ENCODE measurements at places on chromosomes 7 and 10. TPM values are rescaled to one million over a fixed set of nuclear protein-coding genes. Genes with fewer than 3 reads are reported as not detected.
A peak's percentile ranks its signal among the peaks of the same experiment; 100 is the strongest.

DNA sequence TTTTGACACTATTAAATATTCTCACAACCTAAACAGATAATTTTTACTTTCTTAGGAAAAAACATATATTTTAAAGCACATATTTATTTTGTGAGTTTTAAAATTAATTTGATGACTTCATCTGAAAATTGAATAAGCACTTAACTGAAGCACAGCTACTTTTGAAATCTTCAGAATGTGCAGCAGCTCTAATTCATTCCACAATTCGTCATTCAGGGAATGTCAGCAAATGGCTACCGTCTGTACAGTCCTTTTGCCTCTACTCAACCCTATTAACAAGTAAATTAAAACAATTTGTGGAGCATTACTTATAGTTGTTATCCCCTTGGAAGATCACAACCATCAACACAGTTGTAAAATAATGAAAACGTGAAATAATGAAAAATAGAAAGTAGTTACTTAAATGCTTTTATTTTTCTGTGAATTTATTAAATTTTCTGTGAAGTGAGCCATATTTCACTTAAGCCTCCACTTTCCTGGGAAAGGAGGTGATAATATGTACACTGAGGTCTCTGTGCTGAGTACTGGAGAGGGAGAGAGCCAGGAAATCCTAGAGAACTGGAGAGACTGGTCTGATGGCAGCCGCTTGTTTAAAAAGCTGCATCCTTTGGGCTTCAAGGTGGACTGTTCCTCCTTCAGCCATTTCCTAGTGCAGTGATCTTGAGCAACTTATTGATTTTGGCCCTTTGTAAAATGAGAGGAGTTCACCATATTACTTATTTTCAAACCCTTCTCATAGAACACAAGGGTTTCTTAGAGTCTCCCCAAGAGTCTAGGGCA, 70.6 kb downstream of the REEP3 start:
- H3K4me3 ChIP-seq: no peak overlapping the region
- peaks cover 22% of the 10 kb centered on the region for H3K36me3 ChIP-seq
- DNase-seq: no peak
- H3K27me3 ChIP-seq: no peaks in the 10 kb centered on the region
- H3K27ac ChIP-seq: no peak overlapping the region
- H3K4me1 ChIP-seq: peaks cover 4% of the 10 kb centered on the region

The MYL10 gene
- not detected for total RNA-seq

DNA sequence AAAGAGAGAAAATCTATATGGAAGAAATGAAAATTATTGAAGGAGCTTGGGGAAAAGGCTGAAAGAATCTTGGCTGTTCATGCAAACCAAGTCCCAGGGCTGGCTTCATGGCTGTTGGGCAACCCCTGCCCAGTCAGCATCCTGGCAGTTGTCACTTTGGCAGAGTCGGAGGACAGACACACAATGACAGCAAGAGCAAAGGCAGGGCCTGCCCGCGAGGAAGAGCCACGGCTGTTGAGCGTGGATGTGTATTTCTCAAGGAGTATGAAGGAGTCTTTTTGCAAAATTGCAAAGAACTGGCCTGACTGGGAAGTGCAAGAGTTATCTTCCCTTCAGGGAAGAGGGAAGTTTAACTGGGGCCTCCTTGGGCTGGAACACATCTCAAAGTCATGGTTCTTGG, 11.7 kb downstream of the PTPRE start:
- no peaks in the 10 kb centered on the region for H3K27me3 ChIP-seq
- H3K4me1 ChIP-seq: peaks cover 8% of the 10 kb centered on the region
- H3K27ac ChIP-seq: no peak overlapping the region
- no peak for DNase-seq
- no peak overlapping the region for H3K4me3 ChIP-seq
- no peaks in the 10 kb centered on the region for H3K36me3 ChIP-seq

DNA sequence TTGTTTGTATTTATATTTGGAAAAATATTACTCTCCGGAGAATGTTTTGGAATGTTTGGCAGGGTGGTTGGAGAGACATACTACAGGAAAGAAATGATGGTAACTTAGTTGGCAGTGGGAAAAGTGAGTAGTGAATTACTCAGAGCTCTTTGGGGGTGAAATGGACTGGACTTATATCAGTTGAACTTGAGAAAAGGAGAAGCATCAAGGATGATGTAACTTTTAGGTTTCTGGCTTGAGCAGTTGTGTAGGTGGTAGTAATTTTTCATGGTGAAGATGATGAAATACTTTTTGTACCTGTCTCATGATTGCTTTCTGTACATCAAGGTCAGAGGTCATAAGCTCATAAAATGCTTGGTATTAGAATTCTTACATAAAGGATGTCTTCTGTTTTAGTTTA, 617.2 kb downstream of the AUTS2 start:
- DNase-seq: no peak
- no peaks in the 10 kb centered on the region for H3K27me3 ChIP-seq
- no peak overlapping the region for H3K27ac ChIP-seq
- no peak overlapping the region for H3K4me3 ChIP-seq

DNA sequence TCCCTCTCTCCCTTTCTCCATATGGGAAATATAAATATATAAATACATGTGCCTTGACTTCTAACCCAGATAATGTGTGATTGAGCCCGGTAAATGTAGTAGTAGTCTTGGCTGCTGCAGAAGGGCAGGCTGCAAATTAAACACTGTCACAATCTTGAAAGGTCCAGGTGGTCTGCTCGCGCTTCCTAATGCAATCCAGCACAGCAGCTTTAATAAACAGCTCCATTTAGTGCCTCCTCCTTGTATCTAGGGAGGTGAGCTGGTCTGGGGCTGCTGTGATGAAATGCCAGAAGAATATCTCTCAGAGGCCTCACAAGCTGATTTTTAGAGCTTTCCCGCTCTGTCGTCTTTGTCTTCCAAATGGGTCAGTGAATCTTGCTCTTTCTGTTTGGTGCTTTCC, 782 bp downstream of the POU6F2 start:
- H3K4me3 ChIP-seq: no peak overlapping the region
- H3K4me1 ChIP-seq: no peaks in the 10 kb centered on the region
- H3K27ac ChIP-seq: no peak overlapping the region
- peaks cover 54% of the 10 kb centered on the region for H3K27me3 ChIP-seq

The SEMA3A gene
- total RNA-seq: 3.2 TPM

GRCh38 chr10:5952731-5953385, 24.5 kb downstream of the IL15RA start:
- peaks cover 6% of the 10 kb centered on the region for H3K36me3 ChIP-seq
- no peaks in the 10 kb centered on the region for H3K4me1 ChIP-seq
- no peak overlapping the region for H3K4me3 ChIP-seq
- DNase-seq: no peak
- no peaks in the 10 kb centered on the region for H3K27me3 ChIP-seq

- H3K27me3 ChIP-seq: peaks cover 12% of the 10 kb centered on the region
- no peak overlapping the region for H3K27ac ChIP-seq
- no peaks in the 10 kb centered on the region for H3K4me1 ChIP-seq
Observed at GRCh38 chr7:25578991-25579777, 350.9 kb upstream of the NPVF start.

GRCh38 chr10:119910689-119911088, 18.2 kb downstream of the SEC23IP start:
- H3K27me3 ChIP-seq: no peaks in the 10 kb centered on the region
- H3K36me3 ChIP-seq: peaks cover 26% of the 10 kb centered on the region
- H3K4me3 ChIP-seq: no peak overlapping the region

The ANK3 gene
- total RNA-seq: 3.6 TPM

- peak; percentile 64 for DNase-seq
- peak overlapping the region; percentile 89 for H3K4me3 ChIP-seq
- peaks cover 3% of the 10 kb centered on the region for H3K27me3 ChIP-seq
- H3K36me3 ChIP-seq: peaks cover 14% of the 10 kb centered on the region
Observed at GRCh38 chr10:75111907-75112679, 637 bp downstream of the SAMD8 start.

- no peaks in the 10 kb centered on the region for H3K4me1 ChIP-seq
- no peak overlapping the region for H3K27ac ChIP-seq
- H3K36me3 ChIP-seq: no peaks in the 10 kb centered on the region
- peaks cover 7% of the 10 kb centered on the region for H3K27me3 ChIP-seq
- no peak for DNase-seq
- no peak overlapping the region for H3K4me3 ChIP-seq
Observed at GRCh38 chr7:31109751-31110150, 57.6 kb downstream of the ADCYAP1R1 start.

The PITX3 gene
- not detected for total RNA-seq

DNA sequence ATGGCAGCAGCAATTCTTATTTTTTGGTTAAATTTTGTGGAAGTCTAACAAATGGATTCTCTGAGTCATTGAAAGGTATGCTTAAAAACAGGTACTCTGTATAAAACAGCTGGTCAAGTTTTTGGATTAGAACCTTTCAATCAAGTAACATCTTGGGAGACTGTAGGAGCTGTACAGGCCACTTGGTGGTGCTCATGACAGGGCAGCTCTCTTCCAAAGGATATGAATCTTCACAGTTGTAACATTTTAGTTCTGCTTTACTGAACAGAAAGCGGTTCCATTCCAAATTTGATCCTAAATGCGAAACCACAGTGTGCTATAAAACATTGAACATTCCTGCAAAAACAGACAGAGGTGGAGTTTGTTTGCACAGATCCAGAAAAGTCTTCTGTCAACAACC, 44.5 kb upstream of the AGR3 start:
- no peak overlapping the region for H3K4me3 ChIP-seq
- no peak overlapping the region for H3K27ac ChIP-seq
- no peaks in the 10 kb centered on the region for H3K27me3 ChIP-seq
- H3K36me3 ChIP-seq: peaks cover 9% of the 10 kb centered on the region
- peaks cover 42% of the 10 kb centered on the region for H3K4me1 ChIP-seq

DNA sequence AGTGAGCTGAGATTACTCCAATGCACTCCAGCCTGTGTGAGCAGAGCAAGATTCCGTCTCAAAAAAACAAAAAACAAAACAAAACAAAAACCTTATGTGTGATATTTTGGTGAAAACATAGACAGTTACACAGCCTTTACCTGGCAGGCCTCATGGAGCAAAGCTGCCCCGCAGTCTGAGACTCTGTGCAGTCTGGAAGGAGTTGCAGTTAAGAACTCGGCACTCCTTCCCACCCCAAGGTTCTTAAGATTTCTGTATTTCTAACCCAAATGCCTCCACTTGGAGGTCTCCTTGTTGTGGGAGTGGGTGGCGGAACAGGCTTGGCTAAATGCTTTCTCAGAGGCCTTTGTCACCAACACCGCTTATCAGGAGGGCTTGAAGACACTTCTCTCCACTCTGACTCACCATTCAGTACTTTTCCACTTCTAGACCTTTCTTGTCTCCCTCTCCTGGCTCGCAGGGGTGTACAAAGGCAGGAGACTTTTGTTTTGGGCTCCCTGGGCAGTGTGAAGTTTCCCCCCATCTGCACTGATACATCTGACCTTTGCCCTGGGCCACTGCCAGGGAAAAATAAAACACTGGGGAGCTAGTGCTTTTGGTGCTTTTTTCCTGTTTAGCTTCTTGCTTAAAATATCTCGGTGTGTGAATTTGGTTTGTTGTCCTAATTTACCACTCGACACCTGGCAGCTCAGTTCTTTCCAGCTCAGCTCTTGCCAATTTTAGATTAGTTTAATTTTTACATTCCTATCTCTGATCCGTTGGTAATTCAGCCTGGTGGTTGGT, 51.3 kb upstream of the MAGI2 start:
- H3K27me3 ChIP-seq: peaks cover 2% of the 10 kb centered on the region
- no peak for DNase-seq
- no peak overlapping the region for H3K4me3 ChIP-seq
- H3K27ac ChIP-seq: no peak overlapping the region
- H3K4me1 ChIP-seq: no peaks in the 10 kb centered on the region

The AQP1 gene
- not detected for total RNA-seq
